Mesothelial cell of epicardium (in vitro differentiated cells): ENCODE measurements at places on chromosomes 4 and X.

- DNase-seq, result no peak
Measured at GRCh38 chrX:65596270-65597034, 61.9 kb upstream of the LAS1L start.

DNA sequence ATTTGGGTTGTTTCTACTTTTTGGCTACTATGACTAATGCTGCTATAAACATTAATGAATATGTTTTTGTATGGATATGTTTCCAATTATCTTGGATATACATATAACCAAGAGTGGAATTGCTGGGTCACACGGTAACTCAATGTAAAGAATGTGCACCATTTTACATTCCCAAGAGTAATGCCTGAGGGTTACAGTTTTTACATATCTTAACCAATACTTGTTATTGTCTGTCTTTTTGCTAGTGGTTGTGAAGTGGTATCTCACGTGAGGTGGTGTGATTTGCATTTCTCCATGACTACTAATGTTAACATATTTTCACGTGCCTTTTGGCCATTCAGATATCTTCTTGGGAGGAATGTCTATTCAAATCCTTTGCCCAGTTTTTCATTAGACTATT, 200.3 kb upstream of the MAB21L2 start:
- DNase-seq, result no peak

DNA sequence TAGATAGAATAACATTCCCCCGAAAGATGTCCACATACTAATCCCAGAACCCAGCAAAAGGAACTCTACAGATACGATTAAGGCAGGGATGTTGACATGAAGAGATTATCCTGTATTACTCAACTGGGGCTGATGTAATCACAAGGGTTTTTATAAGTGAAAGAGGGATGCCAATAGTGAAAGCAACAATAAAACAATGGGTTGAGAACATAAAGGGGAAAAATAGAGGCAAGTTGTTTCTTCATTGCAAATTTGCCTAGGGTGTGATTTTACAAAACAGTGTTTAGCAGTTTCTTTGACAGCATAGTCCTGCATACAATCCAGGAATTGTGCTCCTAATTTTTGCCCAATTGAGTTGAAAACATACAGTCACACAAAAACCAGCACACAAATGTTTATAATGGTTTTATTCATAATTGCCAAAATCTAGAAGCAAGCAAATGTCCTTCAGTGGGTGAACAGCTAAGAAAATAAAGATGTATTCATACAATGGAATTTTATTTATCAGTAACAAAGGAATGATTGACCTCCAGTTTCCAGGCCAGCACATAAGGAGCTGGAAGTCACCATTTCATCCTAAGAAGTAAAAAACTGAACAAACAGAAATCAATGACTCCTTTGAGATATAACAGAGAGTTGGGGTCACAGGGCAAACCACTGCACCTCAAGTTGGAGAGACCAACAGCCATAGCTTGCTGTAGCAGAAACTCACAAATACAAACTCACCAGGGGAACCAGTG, 107.2 kb downstream of the CENPC start:
- DNase-seq, result no peak

- no peak for DNase-seq
Measured at GRCh38 chr4:123591875-123592274, 195.3 kb downstream of the SPRY1 start.

DNA sequence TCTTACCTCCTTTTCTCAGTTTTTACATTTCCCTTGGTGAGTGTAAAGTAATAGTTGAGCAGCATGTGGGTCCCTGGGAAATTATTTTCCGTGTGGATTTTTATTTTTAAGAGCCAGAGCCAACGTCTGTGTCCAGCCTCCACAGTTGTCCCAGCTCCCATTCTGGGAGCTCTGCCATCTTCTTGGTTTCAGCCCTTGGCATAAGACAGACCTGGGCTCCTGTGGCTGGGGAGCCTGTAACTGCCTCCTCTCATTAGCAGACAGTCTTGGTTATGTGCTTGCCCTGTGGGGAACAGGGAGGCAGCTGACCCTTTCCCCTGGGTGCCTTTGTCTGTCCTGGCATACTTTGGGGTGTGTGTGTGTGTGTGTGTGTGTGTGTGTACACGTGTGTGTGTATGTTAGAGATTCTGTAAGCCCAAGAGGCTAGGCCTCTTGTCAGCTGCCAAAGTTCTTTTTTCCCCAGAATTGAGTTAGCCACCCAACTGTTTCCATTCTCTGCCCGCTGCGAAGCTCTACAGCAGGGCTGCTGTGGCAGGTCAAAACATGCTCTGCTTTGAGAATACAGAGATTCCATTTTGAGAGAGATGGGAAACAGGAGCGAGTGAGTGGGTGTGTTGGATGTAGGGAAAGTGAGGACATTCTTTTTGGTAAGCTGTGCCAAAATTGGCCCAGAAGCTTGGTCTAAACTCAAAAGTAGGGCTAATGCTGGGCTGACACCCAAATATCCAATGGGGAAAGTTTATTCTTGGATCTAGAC, 140.7 kb downstream of the TMEM164 start:
- DNase-seq, result no peak

- DNase-seq, result no peak
Measured at GRCh38 chrX:131979116-131979515, 44.0 kb upstream of the STK26 start.

- no peak for DNase-seq
Measured at GRCh38 chr4:1336088-1336491, 10.9 kb upstream of the UVSSA start.

GRCh38 chrX:119273420-119274192, 37.5 kb downstream of the PGRMC1 start:
- no peak for DNase-seq

DNA sequence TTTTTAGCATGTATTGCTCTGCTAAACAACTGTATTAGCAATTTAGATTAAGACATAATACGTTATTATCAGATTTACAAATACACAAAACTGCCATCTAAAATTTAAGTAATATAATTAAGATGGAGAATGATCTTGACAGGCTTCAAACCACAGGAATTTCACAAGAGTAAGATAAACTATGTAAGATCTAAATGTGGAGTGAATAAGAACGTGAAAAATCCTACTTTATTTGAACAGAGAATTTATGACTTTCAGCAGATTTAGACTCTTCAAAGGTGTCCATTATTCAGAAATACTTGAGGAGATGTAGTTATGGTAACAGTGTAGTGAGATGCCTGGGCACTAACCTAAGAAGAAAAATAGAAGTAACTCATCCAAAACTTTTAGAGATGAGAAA, 73.2 kb downstream of the SLC4A4 start:
- DNase-seq, result no peak

GRCh38 chr4:6694177-6694901, 661 bp downstream of the S100P start:
- DNase-seq, result no peak

DNA sequence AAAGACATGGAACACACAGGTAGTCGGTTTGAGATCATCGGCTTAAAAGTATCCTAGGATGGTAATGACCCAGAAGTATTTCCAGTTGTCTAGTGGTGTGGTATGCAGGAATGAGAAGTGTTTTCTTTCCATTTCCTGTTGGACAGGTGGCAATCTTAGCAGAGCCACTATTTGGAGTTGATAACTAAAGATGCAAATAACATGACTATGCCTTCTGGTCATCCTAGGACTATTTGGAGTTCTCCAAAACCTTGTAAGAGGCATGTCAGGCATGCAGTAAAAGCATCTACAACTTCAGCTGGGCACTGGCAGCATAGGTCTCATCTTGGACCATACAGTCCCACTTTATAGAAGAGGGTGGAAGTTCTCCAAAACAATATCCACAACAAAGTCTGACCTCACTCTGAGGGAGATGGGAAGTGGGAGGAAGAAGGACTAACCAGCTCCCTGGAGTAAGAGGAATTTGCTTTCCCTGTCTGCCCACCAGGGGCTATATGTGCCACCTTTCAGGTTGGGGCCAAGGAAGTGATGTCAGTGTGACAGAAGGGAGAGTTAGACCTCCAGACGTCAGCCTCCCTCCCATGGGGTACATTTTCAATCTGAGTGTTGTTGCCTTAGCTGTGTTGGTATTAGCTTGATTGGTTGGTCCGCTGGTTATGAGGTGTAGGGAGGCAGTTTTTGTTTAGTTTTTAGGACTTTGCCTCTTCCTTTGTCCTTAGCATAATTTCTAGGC, 101.2 kb upstream of the MYOZ2 start:
- DNase-seq, result no peak
